Activated CD4-positive, CD25-positive, alpha-beta regulatory T cell treated with anti-CD3 and anti-CD28 coated beads, Interleukin-2, amount 50 U/mL, for 72 hours (primary cell): ENCODE measurements at places on chromosomes 7 and 10.

DNA sequence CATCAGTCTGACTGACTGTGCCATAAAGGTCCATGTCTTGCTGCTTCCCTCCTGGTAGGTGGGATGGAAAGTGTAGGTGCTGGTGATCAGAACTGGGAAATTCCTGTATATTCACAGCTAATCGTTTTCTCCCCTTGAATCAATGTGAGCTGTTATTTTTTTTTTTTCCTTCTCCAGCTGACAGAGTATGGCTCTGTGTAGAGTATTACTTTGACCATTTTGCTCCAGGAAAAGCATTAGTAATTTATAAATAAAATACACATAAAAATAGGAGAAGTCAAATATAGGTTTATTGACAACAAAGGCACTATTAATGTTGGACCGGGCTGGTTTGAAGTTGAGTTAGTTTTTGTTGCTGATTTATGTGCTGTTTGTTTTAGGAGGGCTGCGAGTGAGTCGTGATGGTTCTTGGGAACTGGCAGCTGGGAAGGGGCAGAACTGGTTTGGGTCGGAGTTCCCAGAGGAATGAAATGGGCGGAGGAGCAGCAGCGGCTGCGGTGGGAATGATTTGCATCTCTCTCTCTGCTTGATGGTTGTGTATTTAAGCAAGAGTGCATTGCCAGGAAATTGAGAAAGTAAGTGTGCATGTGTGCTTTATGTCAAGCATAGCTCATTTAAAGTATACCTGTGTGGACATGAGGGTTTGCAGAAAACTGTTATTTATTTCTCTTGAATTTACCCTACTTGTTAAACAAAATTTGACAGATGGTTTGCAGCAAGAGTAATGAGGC is 80.9 kb downstream of the LRMDA start:
- no peak for DNase-seq

- DNase-seq, result no peak
Measured at GRCh38 chr7:40551685-40552576, 417.1 kb downstream of the SUGCT start.

DNA sequence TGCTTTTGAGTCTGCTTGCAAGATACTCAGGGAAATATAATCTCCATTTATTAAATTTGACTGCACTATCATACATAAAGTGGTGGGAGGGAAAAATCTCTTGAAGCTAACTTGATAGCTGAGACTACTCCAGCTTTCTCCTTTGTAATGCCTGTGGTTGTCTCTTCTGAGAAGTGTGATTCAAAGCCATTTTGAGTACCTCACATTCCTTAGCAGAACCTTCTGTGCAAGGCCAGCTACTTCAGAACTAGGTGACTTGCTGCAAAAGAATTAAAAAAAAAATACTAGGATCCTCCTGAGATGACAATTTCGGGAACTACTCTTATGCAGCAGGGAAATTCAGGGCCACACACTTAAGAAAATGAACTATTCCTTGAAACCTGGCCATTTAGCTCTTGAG is 294.8 kb downstream of the MDFIC start:
- no peak for DNase-seq

DNA sequence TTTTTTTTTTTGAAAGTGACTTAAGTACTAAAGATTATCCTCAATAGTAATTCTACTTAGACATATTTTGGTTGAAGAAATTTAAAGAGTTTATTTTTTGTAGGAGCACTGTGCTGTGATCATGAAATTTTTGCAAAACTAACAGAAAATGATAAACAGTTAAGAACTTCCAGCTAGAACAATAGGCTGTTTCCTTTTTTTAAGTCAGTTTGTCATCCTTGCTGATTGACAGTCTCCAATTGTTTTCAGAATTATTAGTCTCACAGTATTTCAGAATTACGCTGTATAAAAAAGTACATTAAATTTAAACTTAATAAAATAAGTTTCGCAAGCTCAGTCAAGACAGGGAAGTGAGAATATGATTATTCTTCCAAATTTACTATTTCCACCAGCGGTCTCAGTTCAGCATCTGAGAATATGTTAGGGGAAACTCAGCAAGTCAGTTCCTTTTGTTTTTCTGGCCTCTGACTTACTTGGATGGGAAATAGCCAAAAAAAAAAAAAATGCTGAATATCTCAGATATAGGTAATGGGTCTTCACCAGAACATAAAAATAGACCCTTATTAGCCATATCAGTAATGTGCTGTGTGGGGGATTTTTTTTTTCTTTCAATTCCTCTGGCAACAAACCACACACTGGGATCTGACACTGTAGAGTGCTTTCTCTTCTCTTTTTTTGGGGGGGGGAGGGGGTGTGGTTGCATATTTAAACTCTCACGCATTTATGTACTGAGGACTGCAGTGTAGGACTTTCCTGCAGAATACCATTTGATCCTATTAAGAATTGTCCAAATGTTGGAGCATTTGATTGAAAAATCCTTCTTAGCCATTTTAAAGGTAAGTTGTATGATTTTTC is at the start of gene CD36:
TSS of gene CD36 (plus strand) at position 732 of the 855 bp plus-strand sequence. CDS start 8,099 bp downstream, outside the sequence.
- no peak for DNase-seq

- DNase-seq, result no peak
Measured at GRCh38 chr10:23505797-23506465, 67.1 kb downstream of the OTUD1 start.

GRCh38 chr10:103668351-103669242 is 175.1 kb downstream of the NEURL1 start:
- DNase-seq, result no peak

- DNase-seq, result no peak
Measured at GRCh38 chr10:43689007-43689491, 40.4 kb upstream of the ZNF32 start.

DNA sequence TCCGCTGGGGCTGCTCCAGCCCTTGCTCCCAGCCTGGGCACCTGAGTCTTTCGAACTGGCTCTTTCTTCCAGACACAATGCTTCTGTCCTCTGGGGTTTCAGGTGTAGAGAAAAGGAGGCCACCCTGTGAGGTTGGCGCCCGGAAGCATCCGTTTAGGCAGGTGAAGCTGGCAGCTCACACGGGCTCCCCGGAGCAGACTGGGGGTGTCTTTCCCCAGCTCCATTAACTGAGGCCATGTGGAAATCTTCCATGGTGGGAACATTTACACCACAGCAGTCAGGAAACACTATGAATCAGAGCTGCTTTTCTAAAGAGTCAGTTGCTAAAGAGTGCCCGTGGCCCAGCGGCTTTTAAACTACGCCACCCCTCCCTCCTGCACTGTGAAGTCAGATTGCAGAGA is 29.2 kb downstream of the PRKAG2 start:
- DNase-seq, result no peak

DNA sequence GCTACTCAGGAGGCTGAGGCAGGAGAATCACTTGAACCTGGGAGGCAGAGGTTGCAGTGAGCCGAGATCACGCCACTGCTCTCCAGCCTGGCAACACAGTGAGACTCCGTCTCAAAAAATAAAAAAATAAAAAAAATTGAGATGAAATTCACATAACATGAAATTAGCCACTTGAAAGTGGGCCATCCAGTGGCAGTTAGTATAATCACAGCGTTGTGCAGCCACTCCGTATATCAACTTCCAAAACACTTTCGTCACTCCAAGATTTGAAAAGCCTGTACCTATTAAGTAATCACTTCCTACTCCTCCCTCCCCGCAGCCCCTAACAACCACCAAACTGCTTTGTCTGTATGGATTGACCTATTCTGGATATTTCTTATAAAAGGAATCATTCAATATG is 20.7 kb upstream of the CACUL1 start:
- no peak for DNase-seq

DNA sequence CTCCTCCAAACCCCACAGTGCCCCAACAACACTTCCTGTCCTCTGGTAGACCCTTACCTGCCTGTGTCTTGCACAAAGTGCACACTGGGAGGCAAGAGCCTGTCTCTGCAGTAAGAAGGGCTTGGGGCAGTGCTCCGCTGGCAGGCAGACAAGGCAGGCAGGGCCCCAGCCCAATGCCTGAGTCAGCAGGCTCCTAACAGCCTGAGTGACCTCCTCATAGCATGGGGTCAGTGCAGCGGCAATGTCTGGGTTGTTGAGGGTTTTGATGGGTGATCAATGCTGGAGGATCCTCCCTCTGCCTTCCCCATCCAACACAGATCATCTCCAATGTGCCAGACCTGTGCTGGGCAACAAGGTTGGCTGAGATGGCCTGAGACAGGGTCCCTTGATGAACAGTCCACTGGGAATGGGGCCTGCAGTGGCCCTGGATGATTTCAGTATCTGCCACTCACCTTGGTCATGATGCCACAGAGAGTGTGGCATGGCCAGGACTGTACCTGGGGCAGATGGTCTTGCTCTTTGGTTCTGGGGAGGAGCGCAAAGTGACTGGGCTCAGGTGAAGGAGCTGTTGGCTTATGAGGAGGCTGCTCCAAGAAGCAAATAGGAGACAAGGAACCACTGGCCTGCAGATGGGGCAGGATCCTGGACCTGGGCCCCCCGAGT is 55.6 kb upstream of the CAMK2B start:
- DNase-seq, result no peak

DNA sequence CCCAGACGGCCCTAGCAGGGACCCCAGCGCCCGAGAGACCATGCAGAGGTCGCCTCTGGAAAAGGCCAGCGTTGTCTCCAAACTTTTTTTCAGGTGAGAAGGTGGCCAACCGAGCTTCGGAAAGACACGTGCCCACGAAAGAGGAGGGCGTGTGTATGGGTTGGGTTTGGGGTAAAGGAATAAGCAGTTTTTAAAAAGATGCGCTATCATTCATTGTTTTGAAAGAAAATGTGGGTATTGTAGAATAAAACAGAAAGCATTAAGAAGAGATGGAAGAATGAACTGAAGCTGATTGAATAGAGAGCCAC is 184 bp downstream of the CFTR start:
- DNase-seq, result no peak

DNA sequence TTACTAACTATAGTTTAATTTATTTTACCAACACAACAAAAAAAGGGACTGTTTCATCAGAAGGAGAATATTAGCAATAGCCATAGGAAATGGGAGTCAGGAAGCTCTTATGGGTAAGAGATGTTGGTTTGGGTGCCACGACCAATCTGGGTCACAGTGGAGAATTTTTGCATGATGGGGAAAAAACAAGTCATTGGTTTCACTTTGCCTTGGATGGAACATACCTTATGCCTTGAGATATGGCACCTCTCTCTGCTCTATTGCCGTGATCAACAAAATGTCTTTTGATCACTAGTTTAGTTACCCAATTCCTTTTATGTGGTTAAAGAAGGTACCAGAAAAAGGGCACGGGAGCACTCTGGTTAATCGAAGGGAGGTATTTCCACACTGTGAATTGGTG is 48.2 kb downstream of the PNLIPRP3 start:
- DNase-seq, result no peak

DNA sequence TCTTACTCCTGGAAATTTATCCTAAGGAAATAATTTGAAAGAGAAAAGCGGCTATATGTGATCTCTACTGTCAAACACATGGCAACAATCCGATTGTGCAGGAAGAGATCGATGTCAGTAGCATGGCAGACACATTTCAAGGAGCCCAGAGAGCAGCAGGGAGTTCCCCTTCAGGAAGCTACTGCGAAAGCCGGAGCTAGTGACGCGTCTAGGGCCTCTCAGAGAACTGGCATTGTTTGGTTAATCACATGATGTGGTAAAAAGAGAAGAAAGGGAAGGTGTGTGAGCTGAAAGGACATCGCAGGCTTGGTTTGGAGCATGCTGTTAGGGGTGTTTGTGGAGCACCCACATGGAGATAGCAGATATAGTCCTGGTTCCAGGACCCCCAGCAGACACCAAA is 74.9 kb downstream of the BEND7 start:
- no peak for DNase-seq

DNA sequence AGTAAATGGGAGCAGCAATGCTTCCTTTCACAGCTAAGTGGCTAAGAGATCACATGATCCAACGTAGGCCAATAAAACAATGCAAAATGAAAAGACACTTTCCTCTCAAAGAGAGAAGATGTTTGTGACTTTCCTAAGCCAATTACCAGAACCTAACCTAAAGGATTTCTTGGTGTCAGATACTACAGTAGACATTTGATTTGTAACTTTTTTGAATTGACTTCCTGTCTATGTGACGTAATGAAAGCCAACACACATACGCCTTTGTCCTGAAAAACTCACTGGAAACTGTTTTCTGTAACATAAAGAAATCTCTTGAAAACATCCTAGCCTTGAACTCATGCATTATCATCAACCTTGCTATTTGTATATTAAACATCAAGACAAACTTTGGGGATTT is 417.1 kb downstream of the GPAM start:
- no peak for DNase-seq

GRCh38 chr7:82668676-82669075 is 225.1 kb upstream of the CACNA2D1 start:
- DNase-seq, result no peak

DNA sequence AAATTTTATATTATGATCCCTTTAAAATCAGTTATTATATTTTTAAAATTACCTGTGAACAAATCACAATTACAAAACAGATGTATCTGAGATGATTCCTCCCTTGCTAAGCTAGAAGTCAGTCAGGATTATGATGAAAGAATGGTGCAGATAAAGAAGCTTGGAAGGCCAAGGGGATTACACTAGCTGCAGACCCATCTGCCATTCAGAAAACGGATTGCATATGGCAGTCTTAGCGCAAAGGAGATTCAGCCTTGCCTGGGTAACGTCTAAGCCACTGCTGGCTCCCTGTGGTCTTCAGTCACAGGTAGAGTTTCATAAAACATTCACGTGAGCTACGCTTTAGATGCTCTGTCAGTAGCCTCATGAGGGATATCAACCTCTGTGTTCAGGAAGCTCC is 222.2 kb downstream of the POU6F2 start:
- DNase-seq, result no peak

GRCh38 chr7:45220846-45221618 is 63.4 kb downstream of the RAMP3 start:
- DNase-seq, result no peak

GRCh38 chr7:11313801-11314200 is 340.1 kb downstream of the PHF14 start:
- no peak for DNase-seq

GRCh38 chr7:68689087-68689433 is 909.2 kb upstream of the AUTS2 start:
- no peak for DNase-seq

GRCh38 chr10:97119058-97119745 is 66.6 kb downstream of the SLIT1 start:
- DNase-seq, result no peak

DNA sequence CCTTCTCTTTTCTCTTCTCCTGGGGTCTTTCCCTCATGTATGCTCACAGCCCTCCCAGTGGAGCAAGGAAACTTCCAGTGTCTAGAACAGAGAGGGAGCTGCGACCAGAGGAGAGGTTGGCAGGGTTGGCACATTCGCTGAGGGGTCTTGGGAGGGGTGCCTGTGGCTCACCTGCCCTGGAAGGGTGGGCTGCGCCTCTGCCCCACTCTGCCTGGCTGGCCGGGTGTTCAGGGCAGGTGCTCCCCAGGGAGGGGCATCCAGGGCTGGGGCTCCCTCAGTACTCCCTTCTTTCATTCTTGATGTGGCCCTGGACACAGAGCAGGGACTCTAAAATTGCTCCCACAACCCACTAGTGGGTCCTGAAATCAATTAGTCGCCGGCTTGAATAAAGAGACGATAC is 16.9 kb downstream of the SHH start:
- peak; percentile 13 for DNase-seq

GRCh38 chr10:87761153-87761552 is 56.9 kb downstream of the ATAD1 start:
- no peak for DNase-seq

- no peak for DNase-seq
Measured at GRCh38 chr7:118949031-118949430, 724.5 kb downstream of the ANKRD7 start.
